GM04503 (cell line): ENCODE measurements at places on chromosomes 3 and 15.

GRCh38 chr15:51229907-51230330 is 108.5 kb downstream of the CYP19A1 start:
- no peak for DNase-seq

DNA sequence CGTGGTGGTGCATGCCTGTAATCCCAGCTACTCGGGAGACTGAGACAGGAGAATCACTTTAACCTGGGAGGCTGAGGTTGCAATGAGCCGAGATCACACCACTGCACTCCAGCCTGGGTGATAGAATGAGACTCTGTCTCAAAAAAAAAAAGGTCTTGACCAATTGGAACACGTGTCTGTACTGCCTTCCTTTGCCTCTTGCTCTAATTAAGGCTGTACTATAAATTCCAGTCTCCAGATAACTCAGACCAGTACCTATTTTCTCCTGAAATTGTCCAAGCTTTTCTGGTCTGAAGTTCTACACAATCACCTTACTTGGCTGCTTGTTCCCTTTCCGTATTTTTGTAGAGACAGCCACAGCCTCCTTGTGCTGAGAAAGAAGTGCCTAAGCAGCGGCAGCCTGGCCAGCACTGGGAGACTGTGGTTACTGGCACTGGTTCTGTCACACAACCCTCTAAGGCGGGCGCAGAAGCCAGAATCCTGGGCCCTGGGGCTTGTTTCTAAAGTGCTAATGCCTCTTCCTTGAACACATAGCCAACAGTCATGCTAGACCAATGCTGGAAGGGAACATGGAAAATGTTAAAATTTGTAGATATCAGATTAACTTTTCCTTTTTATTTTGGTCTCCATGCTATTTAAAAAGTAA is 6.2 kb upstream of the CEP70 start:
- no peak for DNase-seq

DNA sequence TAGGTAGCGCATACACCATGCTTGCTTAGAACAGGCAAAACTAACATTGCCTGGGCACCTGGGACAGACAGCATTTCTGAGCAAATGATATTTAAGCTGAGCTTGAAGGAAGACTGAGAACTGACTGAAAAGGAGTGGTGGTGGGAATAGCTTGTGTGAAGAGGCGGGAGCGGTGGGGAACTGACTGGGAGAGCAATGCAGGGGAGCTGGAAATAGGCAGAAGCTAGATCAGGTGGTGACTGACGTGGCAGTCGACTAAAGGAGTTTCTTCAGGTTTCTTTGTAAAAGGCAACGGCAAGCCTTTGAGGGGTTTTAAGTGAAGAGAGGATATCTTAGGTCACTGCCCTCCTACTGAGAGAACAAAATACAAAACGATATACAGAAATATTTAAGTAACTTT is 61.8 kb downstream of the NEO1 start:
- no peak for DNase-seq

DNA sequence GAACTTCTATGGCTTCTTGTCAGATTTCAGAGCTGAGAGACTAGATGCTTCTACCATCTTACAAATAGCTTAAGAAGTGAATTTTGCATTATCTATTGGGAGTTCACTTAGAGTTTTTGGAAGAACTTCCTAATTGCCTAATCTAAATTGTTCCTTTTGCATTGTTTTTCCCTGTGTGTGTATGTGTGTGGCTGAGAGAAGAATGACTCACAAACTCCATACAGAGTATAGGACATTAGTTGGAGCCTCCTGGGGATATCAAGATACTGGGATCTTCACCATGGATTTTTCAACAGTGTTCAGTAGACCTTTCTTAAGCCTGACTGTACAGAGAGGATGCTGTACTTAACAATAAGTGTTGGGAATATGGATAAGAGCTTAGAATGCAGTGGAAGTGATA is 10.9 kb downstream of the TLNRD1 start:
- DNase-seq: no peak

DNA sequence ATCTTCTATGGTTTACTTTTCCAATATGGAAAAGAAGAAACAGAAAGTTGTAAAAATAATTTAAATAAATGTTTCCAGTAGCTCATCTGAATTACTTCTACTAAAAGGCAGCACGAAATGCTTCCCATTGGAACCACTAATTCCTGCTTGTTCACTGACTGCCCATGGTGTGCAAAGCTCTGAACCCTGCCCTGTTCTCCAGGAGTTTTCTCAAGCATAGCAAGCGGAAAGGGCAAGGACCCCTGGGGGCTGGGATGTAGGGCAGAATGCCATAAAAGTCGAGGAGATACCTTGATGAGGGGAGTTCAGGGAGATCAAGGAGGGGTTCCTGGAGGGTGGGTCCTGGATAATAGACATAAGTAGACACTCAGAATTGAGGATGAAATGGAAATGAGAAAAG is 35.3 kb upstream of the BNC1 start:
- DNase-seq: no peak

GRCh38 chr3:49649576-49649975 is 24.6 kb upstream of the APEH start:
- no peak for DNase-seq

GRCh38 chr3:69197455-69197854 is 75.1 kb upstream of the LMOD3 start:
- no peak for DNase-seq

DNA sequence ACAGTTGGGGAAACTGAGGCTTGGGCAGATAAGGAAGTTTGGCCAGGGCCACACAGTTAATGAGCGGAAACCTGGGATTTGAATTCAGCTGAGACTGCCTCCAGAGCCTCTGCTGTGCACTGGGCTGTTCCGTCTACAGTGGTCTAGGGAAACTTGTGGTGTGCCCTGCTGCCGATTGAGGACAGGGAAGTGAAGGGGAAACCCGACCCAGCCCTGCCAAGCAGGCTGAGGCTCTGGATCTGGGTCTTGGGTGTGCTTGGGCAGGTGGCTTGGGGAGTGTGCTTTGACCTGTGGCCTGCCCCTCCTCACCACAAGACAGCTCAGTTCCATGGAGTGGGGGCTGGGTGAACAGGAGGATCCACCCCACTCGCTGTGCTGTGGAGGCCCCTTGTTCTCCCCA is 17.6 kb downstream of the NISCH start:
- DNase-seq: no peak

- no peak for DNase-seq
These were observed 36.6 kb downstream of the DMXL2 start for GRCh38 chr15:51585986-51586385.

DNA sequence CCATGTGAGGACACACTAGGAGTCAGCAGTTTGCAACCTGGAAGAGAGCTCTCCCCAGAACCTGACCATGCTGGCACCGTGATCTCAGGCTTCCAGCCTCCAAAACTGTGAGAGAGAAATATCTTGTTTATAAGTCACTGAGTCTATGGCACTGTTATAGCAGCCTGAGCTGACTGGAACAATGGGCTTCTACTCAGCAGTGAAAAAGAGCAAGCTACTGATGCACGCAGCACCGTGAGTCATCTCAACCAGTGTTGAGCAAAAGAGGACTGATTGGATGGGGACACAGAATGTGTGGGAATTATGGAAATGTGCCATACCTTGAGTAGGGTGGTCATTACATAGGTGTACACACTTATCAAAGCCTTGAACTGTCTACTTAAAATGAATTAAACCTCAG is 230.4 kb downstream of the PLCL2 start:
- no peak for DNase-seq

- DNase-seq: no peak
These were observed 30.8 kb downstream of the KLHL18 start for GRCh38 chr3:47313341-47314055.

DNA sequence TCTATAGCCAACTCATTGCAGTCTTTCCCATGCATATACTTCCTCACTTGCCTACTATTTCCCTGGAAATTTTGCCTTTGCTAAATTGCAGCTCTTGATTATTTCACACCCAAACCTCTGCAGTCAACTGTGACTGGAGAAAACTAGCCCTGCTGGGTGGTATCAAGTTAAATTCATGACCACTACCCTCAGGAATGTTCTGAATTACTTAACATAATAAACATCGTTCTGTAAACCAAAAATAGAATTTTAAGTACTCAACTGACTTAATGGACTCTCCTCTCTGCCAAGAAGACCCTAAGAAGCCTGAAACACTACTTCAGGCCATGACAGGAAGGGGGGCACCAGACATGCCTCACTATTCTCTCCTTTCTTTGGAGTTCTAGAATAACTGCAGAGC is 1278.0 kb upstream of the GBE1 start:
- no peak for DNase-seq

DNA sequence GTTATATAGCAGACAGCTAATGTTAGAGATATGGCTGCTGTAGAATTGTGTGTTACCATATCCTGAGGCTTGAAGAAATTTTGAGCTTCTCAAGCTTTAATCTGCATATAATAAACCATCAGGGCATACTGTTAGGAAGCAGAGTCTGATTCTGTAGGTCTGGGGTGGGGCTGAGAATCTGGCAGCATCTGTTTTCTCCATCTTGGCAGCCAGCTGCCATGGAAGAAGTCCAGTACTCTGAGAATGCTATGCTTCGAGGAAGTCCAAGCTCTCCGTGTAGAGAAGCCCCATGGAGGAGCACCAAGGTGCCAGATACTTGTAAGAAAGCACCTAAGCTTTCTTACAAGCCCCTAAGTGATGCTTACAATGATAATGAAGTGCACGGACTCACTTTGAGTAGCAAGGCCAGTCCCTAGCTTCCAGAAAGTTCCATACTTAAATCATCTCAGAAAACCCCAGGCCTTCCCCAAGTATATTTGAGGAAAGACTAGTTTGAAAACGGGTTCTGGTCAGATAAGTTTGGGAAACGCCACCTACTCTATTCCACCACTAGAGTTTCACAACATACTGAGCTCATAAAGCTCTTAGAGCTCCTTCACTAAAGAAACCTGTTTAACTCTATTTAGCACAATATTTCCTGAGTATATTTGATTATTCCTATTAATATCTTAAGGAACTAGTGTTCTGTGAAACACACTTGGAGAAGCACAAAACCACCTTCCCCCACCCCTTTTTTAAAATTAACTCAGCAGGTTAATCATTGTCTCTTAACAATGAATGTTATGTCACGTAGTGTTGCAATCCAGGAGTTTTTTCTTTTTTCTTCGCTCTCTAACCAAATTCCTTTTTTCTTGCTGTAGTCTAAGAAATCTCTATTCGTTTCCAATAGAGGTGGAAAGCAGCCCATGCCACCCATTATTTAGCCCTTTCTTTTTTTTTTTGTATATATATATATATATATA is 59.9 kb upstream of the RASGRP1 start:
- no peak for DNase-seq

GRCh38 chr3:62361261-62361660 is 12.1 kb downstream of the FEZF2 start:
- DNase-seq: no peak

DNA sequence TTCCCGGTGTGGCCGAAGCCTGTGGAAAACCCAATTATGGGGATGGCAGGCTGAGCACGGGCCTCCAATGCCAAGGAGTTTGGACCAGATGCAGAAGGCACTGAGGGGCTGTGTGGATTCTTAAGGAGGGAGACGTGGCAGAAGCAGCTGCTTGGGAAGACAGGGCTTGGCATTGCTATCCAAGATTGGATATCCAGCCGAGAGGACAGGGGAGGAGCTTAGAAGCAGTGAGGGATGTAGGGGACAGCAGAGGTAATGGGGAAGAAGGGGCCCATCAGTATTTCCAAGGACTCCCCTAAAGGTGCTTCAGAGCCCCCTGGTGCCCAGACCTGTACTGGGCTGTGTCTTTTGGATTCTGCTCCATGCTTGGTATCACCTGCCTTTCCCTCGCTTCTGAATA is 112.8 kb upstream of the TLE3 start:
- DNase-seq: no peak

- no peak for DNase-seq
These were observed 51.6 kb downstream of the TRPM1 start for GRCh38 chr15:31049682-31050615.

DNA sequence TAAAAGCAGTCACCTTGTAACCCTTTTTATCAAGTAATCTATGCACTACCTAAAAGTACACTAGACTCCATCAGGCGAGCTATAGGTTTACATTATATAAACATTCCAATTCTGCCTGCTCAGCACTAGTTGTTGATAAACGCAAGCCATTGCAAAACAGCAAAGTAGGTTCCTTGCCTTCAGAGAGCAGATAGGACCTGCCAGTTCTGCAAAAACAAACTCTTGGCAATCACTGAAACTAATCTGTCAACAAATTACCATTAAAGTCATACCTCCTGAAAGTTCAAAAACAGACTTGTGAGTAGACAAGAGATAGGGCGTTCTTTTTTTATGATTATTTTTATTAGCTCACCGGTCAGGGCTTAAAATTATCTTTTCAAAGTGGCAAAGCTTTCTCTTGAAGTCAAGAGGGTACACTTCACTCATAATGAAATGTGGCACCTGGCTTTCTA is 392.5 kb downstream of the FOXP1 start:
- no peak for DNase-seq
